ENCODE measurements at places on chromosomes 13 and 19.

- DNase-seq, result no peak
These were observed 64.1 kb upstream of the RANBP3 start for GRCh38 chr19:6041991-6042481.

DNA sequence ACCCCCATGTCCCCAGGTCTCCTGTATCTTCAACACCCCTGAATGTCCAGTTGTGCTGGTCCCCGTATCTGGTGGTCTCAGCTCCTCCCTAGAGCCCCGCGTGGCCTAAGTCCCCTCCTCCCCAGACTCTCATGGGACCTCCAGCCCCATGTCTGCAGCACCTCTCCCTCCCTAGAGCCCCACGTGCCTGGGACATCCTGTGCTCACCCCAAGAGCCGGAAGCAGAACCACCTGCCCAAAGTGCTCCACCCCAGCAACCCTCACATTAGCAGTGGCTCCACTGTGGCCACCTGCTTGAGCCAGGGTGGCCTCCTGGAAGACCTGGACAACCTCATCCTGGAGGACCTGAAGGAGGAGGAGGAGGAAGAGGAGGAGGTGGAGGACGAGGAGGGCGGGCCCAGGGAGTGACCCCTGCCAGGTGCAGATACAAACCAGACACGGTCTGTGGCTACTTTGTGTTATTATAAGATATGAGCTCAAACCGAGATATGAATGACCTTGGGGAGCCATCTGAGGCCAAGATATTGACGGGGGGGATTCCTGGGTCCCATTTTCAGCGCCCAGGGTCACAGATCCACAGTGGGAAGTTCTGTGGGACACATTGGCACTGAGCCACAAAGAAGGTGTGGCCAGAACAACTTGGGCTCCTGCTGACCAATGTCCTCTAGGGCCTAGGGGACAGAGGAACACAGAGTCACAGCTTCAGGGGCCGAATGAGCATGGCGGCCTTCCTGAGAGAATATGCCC lies 6.0 kb downstream of the SHFL start:
- no peak for DNase-seq

GRCh38 chr13:110044551-110045111 lies 258.2 kb upstream of the IRS2 start:
- no peak for DNase-seq

- DNase-seq, result peak; percentile 86
These were observed 23.5 kb downstream of the ATP4B start for GRCh38 chr13:113634279-113635047.

GRCh38 chr19:46926170-46927071 lies 65.6 kb downstream of the ARHGAP35 start:
- no peak for DNase-seq

DNA sequence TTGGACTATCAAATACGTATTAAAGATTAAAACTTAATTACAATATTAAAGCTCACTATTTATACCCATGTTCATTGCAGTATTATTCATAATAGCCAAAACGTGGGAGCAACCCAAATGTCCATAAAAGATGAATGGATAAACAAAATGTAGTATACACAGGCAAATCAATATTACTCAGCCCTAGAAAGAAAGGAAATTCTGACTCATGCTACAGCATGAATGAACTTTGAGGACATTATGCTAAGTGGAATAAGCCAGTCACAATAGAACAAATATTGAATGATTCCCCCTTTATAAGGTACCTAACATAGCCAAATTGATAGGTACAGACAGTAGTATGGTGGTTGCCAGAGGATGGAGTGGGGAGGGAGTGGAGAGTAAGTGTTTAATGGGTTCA lies 457.3 kb downstream of the FGF14 start:
- DNase-seq, result no peak

DNA sequence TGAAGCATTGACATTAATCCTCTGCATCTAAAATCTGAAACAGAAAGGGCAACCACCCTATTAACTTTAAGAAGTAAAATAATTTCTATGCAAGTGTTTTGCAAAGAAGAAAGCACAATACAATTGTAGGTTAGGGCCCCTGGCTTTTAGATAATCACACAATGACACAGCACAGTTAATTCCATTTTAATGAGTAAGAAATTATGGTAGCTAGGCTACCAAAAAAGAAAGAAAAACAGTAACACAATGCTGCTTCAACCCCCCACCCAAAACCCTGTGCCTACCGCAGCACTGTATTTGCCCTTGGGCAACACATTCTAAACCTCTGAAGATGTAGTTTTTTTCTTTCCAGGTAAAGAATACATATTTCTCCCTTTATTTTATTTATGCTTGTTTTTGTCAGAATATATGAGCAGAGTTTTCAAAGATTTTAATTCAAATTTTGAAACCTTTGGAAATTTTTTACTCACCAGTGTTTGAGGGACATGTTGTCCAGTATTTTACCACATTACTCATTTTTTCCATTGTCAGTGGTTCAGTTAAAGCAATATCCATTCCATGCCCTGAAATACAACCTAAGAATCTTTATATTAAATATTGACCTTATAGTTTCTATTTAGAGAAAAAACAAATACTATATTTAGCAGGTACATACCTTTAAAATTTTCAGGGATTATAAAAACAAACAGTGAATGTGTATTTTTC lies 21.1 kb downstream of the SOHLH2 start:
- no peak for DNase-seq

GRCh38 chr19:44648631-44649251 lies 5.0 kb downstream of the PVR start:
- DNase-seq, result no peak

- DNase-seq, result no peak
These were observed 11.0 kb downstream of the SYDE1 start for GRCh38 chr19:15118248-15118647.

DNA sequence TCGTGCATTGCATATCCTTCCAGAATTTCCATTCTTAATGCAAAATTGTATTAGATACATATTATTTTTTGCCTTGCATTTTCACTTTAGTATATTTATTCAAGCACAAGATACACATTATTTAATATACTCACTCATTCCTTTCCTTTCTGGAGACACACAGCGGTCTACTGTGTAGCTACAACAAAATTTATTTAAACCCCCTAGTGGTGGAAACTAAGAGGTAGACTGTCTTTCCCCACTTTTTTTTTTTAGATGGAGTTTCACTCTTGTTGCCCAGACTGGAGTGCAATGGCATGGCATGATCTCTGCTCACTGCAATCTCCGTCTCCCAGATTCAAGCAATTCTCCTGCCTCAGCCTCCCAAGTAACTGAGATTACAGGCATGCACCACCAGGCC lies 2040.3 kb upstream of the PCDH20 start:
- DNase-seq, result no peak

DNA sequence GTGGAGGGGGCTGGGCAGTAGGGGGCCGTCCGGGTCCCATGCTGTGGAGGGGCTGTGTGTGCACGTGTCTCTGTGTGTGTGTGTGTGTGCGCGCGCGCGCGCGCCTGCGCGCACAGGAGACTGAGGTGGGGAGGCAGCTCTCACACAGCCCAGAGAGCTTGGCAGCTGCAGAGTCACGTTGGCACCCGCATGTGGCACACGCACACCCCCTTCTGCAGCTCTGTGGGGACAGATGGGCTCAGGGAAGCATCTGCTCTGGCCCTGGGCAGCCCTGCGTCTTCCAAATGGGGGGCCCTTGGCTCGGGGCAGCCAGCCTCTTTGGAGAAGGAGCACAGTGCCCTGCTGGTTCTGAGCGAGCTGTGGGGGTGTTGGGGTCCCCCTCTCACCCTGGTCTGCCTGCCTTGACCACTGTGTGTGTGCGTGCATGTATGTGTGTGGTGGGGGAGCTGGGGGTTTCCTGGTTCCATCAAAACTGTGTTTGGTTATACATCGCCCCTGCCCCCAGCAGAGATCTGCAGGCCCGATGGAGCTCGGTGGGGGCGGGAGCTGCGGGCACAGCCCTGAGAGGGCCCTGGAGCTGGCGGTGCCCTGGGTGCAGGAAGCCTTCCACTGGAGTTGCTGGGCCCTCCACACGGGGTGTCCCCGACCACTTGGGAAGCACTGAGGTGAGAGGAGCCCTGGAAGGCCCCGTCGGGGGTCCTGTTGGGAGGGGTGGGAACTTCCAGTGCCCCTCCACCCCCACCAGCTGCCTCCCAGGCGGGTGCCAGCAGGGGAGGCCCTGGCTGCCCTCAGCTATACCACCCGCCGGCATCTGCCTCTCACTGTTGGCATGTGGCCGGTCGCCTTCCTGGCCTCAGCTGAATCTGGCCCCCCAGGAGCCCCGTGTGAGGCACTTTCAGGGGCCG lies 67.1 kb downstream of the KDM4B start:
- no peak for DNase-seq

DNA sequence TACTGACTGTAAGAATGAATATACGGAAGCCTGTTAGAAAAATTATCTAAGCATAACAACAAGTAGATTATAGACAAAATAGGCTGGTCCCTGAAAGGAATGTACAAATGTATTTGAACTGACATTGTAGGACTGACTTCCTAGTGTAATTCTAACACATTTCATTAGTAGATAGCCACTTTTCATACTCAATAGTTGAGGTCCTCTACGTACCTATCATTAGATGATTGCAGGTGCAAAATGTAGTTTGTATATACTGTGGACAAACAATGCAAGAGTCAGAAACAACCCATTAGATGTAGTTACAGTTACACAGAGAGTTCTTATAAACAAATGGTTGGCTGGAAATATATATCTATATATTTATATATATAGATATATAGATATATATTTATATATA lies 402.3 kb upstream of the SLITRK6 start:
- DNase-seq, result no peak

DNA sequence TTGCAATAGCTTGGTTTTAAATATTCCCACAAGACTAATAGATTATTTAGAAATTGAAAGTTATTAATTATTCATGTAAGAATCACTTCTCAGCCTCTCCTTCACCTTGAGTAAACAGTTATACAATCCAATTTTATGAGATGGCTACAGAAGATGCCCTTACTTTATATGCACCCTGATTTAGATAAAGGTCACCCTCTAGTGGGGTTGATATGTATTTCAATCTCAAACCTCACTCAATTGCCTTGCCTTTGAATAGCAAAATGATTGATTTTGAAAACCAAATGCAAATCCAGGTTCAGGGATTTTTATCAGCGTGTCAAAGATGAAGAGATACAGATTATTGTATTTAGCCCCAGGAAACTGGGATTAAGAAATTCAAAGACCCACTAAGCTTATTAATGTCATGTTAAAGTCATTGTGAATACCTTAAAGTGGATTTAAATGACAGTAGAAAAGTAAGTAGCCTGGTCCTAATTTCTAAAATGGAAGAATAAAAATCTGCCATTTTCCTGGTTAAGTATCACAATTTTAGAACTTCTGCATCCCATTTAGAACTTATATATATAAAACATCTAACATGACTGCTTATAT lies 305.1 kb downstream of the ITGBL1 start:
- DNase-seq, result peak; percentile 27

- no peak for DNase-seq
These were observed 710.9 kb upstream of the SPRY2 start for GRCh38 chr13:81051873-81052272.

- no peak for DNase-seq
These were observed 36.0 kb downstream of the BRD4 start for GRCh38 chr19:15296353-15296752.
